H1 (cell line): ENCODE measurements at places on chromosomes 3 and 15. TPM values are rescaled to one million over a fixed set of nuclear protein-coding genes. Genes with fewer than 3 reads are reported as not detected.

The SLC38A3 gene
- total RNA-seq: 0.57 and 1.2 TPM in 2 replicates

The VIPR1 gene
- 10.1 and 11.3 TPM in 2 replicates for total RNA-seq

The MCCC1 gene
- total RNA-seq: 21.5 and 24.6 TPM in 2 replicates

The SMCO1 gene
- total RNA-seq: not detected in 2 replicates

The SLC28A1 gene
- total RNA-seq: not detected in 2 replicates

The HCN4 gene
- 8.5 and 9.3 TPM in 2 replicates for total RNA-seq

The MYLK gene
- 15.5 and 21.3 TPM in 2 replicates for total RNA-seq

The GOLGA6A gene
- 0.80 and 3.3 TPM in 2 replicates for total RNA-seq

The KBTBD13 gene
- not detected in 2 replicates for total RNA-seq

The TERC gene
- total RNA-seq: 14.0 and 17.0 TPM in 2 replicates

The PAQR5 gene
- 7.8 and 8.7 TPM in 2 replicates for total RNA-seq

The CHST2 gene
- 15.1 and 15.5 TPM in 2 replicates for total RNA-seq

The CDC25A gene
- total RNA-seq: 62.1 and 65.0 TPM in 2 replicates

The KAT2B gene
- total RNA-seq: 0.91 and 1.4 TPM in 2 replicates

The RBPMS2 gene
- total RNA-seq: 238 and 243 TPM in 2 replicates
